ENCODE measurements at places on chromosomes 11 and 22.

DNA sequence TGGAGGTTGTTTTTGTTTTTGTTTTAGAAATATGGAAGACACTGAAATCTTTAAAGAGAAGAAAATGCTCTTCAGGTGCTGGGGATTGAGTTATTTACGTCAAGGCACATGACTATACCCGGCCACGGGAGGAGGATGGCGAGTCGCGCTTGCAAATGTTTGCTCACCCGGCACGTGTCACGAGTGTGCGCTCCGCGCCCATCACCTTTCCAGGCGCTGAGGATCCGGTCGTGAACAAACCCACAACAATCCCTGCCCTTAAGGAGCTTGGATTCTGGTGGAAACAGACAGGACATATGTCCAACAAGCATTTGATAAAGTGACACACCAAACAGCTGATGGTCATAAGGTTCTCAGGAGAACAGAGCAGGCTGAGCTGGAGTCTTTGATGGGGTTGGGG lies 715.5 kb downstream of the BRD1 start:
- no peak for DNase-seq

GRCh38 chr22:43154887-43155536 lies 3.7 kb downstream of the TSPO start:
- no peak for DNase-seq

DNA sequence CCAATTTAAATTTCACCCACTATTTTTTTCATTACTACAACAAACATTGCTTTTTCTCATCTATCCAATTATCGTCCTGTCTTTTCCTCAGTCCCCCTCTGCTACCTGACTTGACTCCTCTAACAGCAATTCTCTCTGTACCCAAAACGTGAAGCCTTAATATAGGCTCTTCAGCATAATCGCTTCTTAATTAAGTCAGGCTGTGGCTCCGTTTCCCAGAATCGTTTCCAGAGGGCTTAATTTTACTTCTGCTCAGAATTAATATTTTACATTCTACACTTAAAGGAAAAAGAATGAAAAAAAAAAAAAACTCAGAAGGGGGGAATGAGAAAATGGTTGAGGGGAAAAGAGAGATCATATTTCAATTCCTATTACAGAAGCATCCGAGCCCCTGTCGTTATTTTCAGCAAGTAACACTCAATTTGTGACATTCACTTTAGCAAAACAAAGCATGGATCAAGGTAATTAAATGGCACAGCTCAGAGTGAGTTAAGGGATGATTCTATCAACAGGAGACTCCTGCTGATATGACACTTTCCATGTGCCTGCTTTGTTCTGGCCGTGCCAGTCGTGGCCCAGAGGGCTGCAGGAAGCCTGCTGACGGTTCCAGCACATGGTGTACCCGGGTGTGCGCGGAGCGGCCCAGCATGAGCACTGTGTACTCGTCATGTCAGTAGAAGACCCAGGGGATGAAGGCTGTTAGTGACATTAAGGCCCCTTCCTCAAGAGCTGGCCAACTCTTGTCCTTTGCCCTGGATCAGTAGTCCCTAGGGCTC lies 272.5 kb downstream of the NTM start:
- DNase-seq: no peak

DNA sequence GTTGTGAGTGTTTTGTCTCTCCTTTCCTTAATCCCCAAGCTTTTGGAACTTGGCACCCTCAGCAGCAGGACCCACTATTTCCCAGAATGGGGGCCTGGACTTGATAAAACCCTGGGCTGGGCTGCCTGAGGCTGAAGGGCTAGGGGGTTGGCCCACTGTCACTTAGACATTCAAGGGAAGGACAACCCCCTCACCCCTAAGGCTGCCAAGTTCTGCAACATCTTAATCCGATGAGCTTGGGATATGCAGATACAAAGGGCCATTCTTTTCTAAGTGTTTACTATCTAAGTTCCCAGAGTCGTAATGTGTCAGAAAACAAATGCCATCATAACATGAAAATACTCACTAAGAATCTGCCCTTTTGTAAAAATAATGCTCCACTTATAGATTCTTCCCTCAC lies 42.9 kb downstream of the IRAG1 start:
- DNase-seq: no peak

- DNase-seq: no peak
Observed at GRCh38 chr22:16956290-16956689, 51.7 kb downstream of the GAB4 start.

DNA sequence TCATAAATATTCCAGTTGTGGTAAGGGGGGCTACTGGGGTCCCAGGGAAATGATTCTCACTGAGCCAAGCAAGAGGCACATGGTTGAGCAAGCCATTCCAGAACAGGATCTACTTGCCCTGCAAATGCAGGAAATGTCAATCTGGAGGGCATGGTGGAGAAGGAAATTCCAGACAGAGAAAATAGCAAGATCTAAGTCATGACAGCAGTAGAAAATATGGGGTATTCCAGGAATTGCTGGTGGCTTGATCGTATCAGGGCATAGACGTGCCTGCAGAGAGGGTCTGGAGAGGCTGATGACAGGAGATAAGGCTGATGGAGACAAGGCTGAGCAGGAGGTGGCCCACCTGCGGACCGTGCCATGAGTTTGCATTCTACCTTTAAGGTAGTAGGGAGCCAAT lies 566.3 kb upstream of the CADM1 start:
- no peak for DNase-seq

GRCh38 chr11:119108146-119108856 lies 1.2 kb downstream of the C2CD2L start:
- DNase-seq: no peak

GRCh38 chr11:120689596-120690275 lies 178.2 kb downstream of the GRIK4 start:
- no peak for DNase-seq

DNA sequence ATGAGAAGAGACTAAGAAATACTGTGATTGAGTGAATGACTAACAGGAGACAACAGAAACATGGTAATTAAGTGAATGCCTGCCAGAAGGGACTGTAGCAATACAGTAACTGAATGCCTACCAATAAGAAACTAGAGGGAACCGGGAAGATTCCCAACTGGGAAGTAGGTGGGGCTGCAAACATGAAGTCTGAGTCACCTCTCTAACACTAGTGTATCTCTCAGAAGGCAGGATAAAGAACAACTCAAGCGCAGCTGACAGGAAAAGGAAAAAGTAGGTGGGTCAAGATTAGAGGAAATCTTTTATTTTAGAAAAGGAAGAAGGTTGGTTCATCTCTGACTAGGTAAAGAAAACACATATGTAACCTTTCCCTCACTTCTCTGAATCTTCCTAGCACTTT lies 14.0 kb downstream of the C11orf42 start:
- DNase-seq: no peak

GRCh38 chr11:124800226-124800929 lies at the start of gene MSANTD2:
TSS of gene MSANTD2 (minus strand) at chr11:124800406. CDS start at chr11:124800380, 26 bp downstream.
- peak; percentile 73 for DNase-seq

DNA sequence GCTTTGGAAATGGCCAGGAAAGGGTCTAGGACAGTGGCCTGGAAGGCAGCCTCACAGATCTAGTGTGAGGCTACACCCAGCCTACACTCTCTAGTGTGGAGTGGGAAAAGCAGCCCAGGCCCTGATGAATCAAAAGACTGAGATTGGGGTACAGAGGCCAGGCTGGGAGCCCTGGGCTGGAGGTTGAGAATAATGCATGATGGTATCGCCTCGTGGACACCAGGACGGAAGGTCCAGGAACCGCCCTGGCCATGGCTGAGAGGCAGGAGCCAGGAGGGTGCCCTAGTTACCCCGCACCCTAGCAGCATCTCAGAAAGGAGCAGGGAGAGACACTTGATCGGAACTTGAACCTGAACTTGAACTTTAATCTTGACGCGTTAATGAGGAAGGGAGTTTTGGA lies 40.5 kb upstream of the NFAM1 start:
- DNase-seq: no peak

- no peak for DNase-seq
Observed at GRCh38 chr11:8256271-8257002, 7.2 kb downstream of the LMO1 start.

- no peak for DNase-seq
Observed at GRCh38 chr11:124935548-124936514, at the start of gene HEPACAM. TSS of gene HEPACAM (minus strand) at chr11:124936047. CDS start at chr11:124936006, 41 bp downstream.
